ENCODE measurements at places on chromosomes 5 and 9.

- DNase-seq, result no peak
These were observed 74.1 kb downstream of the SERINC5 start for GRCh38 chr5:80181618-80182211.

- no peak for DNase-seq
These were observed 48.2 kb downstream of the CSNK1A1 start for GRCh38 chr5:149503006-149503405.

DNA sequence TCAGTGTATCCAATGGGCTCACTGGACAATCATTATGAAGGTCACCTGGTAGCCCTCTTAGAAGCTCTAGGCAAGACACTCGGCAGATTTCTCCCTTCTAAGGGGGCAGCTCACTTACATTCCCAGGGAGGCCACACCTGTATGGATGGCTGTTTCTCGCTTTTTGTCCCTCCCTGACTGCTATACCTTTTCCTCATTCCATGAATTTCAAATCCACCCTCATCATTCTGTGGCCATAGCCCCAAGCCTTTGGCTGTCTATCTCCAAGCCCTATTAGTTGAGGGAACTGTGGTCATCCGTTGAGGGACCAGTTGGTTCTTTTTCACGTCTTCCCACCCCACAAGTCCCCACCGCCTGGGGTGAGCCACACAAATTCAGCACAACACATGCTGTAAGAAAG, 85.0 kb upstream of the RARS1 start:
- DNase-seq, result no peak

DNA sequence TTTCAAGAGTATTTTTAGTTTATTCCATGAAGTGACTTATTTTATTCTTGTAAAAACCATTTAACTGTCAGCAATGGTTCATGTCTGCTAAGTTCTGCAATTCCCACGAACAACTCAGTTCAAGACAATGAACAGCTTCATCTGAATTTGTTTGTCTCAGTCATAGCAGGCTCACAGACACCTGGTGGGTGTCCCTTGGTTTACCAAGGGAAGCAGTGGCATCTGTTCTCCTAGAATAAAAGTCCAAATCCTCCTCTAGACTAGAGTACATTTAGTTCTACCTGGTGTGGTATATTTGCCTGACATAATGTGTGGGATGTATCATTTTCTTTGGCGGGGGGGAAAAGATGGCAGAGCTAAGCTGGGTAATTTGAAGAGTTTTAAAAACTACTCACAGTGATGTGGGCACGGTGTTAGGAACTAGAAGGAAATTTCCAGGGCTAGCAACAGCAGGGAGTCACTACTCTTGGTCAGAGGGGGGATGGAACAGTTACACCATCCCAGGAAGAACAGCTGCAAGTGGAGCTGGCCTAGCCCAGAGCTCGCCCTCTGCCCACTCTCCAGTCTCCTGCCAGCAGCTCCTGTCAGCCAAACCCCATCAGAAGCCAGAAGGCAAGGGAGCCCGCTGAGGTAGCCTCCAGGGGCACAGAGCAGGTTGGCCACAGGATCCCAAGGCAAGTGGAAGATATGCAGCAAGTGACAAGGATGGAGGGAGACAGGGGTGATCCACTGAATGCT, 100.3 kb downstream of the PJA2 start:
- no peak for DNase-seq

DNA sequence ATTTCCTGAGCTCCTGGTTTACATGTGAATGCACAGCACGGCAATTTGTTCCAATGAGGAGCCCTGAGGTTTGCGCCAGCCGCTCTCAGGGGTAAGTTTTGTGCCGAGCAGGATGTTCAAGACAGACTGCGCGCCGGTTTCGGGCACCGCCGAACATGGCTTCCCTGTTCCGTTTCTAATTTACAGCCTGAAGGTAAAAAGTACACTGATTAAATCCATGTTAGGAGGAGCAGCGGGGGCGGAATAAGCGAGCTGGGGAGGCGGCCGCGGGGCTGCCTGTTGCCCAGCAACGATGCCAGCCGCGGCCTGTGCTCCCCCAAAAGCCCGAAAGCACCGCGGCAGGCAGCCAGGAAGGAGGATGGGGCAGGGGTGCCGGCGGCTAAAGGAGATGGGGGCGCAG, 6.4 kb downstream of the SOWAHA start:
- DNase-seq, result no peak

- no peak for DNase-seq
These were observed 473.9 kb downstream of the NR2F1-AS1 start for GRCh38 chr5:93107141-93107540.

DNA sequence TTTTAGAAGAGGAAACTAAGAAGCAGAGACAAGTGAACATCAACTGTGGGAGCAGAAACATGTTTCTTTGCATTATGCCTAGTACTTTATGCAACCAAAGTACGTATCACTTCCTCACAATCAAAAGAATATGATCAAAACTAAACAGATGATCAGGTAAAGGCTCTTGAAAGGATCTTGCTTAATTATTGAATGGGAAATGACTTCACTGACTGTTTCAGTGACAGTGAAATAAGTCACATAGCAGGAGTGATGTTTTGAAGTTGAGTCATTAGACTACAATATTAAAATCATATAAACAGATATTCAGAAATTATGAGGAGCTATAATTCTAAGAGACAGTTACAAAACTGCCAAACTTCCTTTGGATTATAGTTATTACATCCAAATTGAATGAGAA, 527.3 kb downstream of the MTRR start:
- no peak for DNase-seq

All from kidney capillary endothelial cell (primary cell).